ENCODE measurements at places on chromosomes 4 and X.
A peak's percentile ranks its signal among the peaks of the same experiment; 100 is the strongest.

- no peak for DNase-seq
These were observed 18.9 kb downstream of the FGF13 start for GRCh38 chrX:138692591-138692990.

DNA sequence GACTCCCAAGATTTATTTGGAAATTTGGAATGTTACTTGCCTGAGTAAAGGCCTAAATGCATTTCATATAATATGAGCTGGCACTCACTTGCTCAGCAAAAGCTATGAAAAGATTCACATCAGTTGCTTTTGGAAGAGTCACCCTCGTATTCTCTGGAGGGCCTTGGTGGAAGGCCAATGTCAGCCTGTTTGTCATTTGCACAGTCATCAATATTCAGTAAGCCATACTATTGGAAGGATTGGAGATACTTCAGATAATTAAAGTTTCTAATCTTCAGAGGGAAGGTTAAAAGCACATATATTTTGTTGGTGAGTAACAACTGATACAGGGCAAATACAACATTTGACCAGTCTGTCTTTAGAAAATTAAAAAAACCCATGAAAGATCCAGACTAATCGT, 36.6 kb downstream of the VCX3A start:
- DNase-seq, result no peak

DNA sequence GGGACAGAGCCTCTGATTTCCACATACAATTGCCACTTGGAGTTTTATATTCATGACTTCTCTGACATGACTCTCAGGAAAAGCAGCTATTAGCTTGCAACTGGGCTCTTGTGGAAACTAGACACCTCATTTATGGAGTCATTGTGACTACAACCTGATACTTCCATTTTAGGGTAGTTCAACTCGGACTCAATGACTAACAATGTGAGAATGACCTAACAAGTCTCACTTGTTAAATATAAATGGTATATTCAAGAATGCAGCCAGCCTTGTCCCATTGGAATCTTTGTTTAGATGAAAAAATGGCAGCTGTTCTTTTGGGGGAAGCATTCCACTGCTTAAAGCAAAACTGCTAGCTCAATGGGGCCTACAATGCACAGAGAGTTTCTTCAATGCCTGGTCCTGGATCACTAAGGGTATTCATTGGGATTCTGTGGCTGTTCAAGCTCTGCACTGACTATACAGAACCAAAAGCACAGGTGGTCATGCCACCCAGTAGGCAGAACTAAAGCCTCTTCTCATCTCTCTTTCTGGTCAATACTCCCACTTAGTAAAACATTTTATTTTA, 36.5 kb upstream of the GLRA3 start:
- no peak for DNase-seq

GRCh38 chr4:16694173-16694883, 204.1 kb downstream of the LDB2 start:
- DNase-seq, result no peak

DNA sequence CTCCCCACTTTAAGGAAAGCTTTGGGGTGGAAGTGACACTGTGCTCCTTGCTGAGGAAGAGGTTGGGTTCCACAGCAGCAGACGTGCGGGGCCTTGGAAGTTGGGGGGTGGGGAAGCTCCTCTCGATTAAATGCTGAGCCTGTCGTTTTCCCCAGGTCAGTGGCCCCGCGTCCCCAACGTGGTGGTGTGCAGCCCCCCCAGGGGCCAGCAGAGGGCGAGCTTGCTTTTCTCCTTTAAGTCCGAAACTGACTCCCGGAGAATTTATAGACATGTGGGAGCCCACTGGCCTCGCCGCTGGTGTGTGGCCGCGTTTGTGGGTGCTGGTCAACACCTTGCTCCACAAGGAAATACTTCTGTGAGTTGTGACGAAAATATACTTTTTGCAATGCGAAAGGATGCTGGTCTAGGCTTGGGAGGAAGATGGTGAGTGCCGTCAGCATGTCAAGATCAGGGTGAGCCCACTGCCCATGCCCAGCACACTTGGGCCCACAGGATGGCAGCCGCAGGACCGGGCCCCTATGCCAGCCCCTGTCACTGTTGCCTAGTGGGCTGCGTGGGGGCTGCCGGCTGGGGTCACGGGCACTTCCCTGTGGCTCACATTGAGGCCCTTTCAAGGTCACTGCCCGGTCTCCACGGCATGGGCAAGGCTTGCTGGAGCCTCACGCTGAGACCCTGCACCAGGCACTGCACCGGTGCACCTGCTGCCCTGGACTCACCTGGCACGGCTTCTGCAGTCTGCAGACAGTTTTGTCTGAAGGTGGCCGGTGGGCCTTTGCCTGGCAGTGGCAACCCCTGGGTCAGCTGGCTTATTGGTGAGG, 9.4 kb downstream of the UVSSA start:
- DNase-seq, result peak; percentile 19

- DNase-seq, result no peak
These were observed 160.9 kb upstream of the GIMD1 start for GRCh38 chr4:106529348-106530023.

- no peak for DNase-seq
These were observed 206.8 kb upstream of the HAND2 start for GRCh38 chr4:173736840-173737239.

GRCh38 chr4:143700416-143701352, at the start of gene FREM3:
TSS of gene FREM3 (minus strand) at chr4:143700675. CDS start at chr4:143700675, 0 bp downstream.
- no peak for DNase-seq

DNA sequence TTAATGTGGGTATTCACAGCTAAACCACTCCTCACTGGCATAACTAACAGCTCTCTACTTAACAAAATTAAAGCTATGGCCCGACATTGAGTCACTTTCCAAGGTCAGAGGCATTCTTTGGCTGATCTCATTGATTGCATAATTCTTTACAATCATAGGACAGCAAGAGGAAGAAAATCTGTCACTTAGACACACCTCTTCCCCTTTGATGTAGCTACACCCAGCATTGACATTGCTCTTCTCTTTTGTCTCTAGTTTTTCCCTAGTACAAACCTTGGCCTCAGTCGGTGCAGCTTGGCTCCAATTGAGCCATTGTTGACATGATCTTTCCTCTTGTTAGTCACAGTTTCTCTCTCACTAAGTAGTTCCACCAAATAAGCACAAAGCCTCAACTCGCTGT, 313.3 kb upstream of the ACTRT1 start:
- DNase-seq, result no peak

DNA sequence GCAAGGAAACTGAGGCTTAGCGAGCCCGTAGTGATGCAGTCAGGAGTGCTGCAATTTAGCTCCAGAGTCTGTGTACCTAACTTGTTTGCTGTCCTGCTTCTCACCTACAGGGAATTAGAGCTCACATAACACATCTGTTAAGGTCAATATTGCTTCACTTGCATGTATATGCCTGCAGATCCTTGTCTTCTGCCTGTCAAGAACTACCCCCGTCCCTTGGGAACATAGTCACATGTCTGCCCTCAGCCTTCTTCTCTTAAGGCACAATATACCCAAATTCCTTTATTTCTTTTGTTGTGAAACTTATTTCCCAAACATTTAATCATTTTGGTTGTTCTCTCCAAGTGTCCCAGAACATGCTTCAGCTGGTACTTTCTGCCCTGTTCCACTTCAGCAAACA, 103.3 kb upstream of the LEF1 start:
- no peak for DNase-seq

- DNase-seq, result no peak
These were observed 18.8 kb upstream of the VSIG1 start for GRCh38 chrX:108025954-108026600.

- DNase-seq, result no peak
These were observed 11.0 kb downstream of the VEGFC start for GRCh38 chr4:176781739-176782100.

DNA sequence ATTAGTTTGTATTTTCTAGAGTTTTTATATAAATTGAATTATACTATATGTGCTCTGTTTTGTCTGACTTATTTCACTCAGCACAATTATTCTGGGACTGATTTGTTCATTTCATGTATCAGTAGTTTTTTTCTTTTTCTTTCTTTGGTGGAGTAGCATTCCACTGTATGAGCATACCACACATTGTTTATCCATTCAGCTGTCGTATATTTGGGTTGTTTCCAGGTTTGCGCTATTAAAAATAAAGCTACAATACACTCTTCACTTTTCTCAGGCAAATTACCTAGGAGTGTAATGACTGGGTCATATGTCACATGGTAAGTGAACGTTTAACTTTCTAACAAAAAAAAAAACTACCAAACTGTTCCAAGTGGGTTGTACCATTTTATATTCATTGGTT, 9.6 kb upstream of the OTUD4 start:
- DNase-seq, result no peak
